Left hindlimb (tissue), 1 donor: ENCODE measurements at places on chromosomes 7 and 10.

DNA sequence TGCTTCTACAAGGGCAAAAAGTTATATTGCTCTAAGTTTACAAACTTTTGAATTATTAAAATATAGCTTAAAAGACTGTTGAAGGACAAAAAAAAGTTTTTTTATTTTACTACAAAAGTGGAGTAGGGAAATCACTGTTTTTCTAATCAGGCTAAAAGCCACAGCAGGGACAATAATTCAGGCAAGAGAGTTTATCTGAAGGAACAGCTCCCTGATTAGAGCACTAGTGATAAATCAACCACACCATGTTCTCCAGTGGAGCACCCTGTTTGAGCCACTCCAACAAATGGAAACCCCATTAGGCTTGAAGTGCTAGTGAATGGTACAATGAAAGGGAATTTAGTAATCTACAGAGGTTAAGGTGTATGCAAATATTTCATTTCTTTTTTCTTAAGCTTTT, 357.1 kb downstream of the SEMA3D start:
- DNase-seq, result no peak

- no peak for DNase-seq
Measured at GRCh38 chr10:21217748-21218367, 307.6 kb downstream of the SKIDA1 start.

DNA sequence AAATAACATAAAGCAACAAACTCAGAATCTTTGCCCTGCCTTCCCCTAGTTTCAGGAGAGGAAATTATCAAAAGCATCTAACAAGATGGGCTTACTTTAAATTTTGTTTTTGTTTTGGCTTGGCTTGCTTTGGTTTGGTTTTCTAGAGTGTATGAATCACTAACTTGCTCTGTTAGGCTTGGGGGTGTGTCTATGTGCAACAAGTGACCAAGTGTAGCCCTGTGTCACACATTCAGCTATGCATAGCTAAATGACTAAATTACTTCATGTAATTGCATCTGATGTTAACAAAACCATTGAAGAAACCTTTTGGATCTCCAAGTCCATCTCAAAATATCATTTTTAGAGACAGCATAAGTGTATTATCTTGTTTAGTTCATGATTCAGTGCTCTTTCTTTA, 251.0 kb downstream of the TFEC start:
- DNase-seq, result no peak

DNA sequence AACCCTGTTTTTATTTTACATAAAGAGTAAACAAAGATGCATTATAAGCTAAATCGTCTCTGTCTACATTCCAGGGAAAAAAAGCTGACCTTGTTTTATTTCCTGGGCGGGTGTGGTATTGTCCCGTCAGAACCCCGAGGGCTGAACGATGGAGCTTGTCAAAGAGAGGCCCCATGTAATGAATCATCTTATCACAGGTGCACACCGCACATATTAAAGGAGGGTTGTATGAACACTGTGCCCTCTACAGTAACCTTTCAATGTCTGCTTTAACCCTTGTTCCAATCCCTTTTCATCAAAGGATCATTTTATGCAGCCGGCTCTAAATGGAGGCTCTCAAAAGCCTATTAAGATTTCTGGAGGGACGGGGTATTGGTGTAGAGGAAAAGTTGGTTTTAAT, 158.5 kb upstream of the YAE1 start:
- DNase-seq, result no peak

GRCh38 chr10:29280488-29280840, 8.4 kb upstream of the LYZL1 start:
- DNase-seq, result no peak

- DNase-seq, result peak; percentile 72
Measured at GRCh38 chr10:71835671-71836595, 15.1 kb downstream of the PSAP start.

GRCh38 chr10:127313996-127314700, 117.8 kb upstream of the INSYN2A start:
- DNase-seq, result no peak
